Right lung (tissue), 10 donors: ENCODE measurements at places on chromosomes 7 and 10.

DNA sequence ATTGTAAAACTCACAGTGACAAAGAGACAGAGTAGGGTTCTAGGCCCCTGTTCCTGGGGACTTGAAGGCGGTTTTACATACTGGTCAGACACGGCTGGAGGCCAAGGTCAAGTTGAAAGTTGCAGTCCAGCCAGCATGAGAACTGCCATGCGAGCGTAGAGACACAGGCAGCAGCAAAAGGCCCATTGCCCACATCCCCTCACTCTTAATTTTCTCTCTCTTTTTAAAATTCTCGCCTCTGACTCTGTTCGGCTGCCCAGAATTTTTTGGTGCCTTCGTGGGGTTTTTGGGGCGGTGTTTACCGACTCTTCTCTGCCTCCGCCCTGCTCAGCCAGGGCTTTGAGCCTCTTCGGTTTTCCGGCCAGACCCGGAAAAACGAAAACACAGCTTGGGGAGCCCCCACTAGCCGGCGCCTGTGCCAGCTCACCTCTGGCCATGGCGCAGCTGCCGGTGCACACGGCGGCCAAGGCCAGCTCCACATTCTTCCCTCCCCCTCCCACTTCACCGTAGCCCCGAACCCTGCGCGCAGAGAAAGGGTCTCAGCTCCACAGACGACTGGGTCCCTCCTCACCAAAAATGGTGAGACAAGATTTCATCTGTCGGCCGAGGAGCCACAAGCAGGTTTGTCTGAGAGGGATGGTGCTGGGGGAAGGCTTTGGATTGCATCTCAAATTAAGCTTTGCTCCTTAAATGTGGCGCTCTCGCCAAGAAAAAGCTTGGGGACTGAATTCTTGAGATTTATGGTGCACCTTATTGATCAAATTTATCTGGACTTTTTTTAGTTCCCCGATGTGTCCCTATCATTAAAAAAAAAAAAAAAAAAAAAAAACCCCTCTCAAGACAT, 2.3 kb upstream of the HOXA13 start:
- DNase-seq = no peak

DNA sequence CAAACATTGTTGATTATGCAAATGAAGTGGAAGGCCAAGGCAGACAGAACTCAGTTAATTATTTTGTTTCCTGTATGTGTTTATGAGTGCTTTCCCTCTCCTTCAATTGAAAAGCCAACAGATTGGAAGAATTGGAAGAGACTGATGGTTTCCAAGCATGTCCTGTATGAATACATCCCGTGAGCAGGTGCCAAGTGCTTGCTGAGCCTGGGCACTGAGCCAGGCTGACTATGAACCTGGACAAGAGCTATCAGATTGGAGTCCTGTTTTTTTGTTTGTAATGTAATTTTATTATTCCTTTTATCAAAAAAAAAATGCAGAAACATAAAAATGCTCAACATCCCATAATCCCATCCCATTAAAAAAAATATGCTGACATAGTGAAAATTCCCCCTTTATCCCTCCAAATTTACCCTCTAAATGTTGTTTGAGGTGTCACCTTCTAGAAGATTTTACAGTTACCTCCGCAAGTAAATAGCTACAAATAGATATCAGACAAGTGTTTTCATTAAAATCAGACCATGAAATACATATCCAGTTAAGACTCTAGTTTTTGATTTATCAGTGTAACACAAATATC, 449.5 kb downstream of the GRID1 start:
- no peak for DNase-seq

GRCh38 chr10:104089621-104090020, 3.9 kb upstream of the COL17A1 start:
- DNase-seq = no peak

- no peak for DNase-seq
Measured at GRCh38 chr10:118408181-118408580, 66.1 kb upstream of the FAM204A start.

GRCh38 chr10:99958302-99958701, 51.4 kb downstream of the DNMBP start:
- DNase-seq = peak; percentile 87

GRCh38 chr7:158397885-158398284, 189.7 kb downstream of the PTPRN2 start:
- DNase-seq = no peak

GRCh38 chr10:55214608-55215007, 413.6 kb upstream of the PCDH15 start:
- no peak for DNase-seq

DNA sequence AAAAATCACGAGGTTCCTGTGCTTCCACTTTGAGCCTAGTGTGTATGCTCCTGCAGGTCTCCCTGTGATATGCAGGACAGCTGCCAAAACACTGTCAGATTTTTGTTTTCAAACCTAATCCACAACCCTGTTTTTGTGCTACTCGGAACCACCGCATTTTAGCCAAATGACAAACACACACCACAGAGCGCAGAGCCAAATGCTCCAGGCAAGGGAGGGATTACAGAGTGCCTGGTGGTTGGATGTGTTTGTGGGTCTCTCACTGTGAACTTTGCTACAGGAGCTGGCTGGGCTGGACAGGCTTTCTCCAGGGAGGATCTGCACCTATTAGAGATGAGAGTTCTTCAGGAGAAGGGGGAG, 5.7 kb upstream of the RBM28 start:
- DNase-seq = no peak

GRCh38 chr10:131786756-131787605, 113.8 kb upstream of the PPP2R2D start:
- peak; percentile 27 for DNase-seq

DNA sequence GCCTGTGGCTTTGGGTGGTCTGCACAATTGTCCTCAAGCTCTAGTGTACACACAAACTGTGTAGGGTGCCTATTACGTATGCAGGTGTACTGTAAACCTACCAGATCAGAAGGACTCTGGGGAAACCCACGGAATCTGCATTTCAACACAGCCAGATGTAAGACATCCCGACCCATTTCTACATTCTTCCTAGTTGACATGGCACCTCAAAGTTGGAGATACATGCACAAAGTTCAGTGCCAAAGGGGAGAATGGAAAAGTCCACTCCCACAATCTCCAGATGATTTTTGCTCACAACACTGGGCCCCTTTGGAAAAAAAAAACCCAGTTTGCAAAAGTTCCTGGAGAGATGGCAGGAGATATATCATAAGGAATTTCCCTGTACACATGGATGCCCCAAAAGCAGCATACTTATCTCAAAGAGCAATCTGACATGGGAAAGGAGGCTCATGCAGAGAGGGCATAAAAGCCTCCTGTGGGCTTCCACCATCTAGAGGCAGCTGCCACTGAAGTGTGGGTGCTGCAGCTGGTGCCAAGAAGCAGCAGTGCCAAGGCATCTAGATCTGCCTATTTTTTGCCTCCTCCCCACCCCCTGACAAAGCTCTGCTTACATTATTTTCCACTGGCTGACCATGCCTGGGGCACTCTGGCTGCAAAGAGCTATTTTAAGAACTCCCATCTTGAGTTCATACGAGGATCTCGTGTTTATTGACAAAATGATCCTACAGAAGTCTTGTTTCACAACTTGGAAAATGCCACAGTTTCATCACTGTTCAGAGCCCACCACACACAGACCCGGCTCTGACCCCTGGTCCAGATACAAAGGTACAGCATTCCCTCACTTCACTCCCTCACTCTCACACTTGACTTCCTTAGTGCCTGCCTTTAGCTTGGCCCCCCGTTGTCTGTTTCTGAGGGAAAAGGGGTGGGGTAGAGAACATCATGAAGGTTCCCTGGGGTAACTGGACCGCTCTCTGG, 12.9 kb downstream of the TECTB start:
- DNase-seq = no peak

DNA sequence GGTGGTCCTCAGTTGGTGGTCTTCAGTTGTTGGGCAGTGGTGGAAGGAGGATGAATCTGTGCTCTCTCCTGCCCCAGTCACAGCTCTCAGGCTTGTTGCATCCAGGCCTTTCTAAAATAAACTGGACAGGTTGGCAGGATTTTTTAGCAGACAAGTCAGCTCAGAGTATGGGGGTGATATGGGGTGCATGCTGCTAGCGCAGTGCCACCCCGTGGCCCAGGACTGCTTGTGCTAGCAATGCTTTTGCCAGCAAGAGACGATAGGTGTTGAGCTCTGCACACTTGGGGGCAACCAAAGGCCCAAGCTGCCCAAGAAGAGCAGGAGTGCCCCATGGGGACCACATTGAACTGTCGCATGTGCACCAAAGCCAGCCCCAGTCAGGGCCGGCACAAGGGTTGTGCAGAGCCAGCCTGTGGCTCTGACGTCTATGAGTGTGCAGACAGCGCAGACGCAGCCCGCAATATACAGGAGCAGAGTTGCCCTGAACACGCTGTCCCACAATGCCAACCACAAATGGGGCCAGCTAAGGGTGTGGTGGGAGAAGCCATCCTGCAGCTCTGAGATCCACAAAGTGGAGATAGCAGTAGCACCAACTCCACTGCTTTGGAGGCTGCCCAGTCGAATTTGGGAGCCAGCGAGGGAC, 49.8 kb upstream of the PDSS1 start:
- DNase-seq = no peak

GRCh38 chr7:27188386-27189294, 3.6 kb upstream of the HOXA11 start:
- DNase-seq = no peak

GRCh38 chr10:32961343-32961894, 3.4 kb upstream of the ITGB1 start:
- DNase-seq = no peak

DNA sequence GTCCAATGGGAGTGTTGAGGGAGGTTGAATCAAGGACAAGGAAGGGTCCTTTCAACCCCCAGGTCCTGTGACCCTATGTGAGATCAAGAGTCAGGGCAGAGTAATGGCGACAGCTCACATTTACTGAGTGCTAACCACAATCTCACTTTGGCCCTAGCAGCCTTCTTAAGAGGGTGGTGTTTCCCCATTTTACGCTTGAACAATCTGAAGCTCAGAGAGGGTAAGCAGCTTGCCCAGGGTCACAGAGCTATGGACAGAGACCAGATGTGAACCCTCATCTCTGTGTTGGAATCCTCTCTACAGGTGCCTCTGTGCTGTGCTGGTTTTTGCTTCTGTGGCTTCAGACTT, 102.0 kb downstream of the GRK5 start:
- DNase-seq = no peak

GRCh38 chr7:4709187-4709586, 27.1 kb downstream of the FOXK1 start:
- DNase-seq = no peak

GRCh38 chr10:1552406-1552805, 184.9 kb downstream of the ADARB2 start:
- no peak for DNase-seq

DNA sequence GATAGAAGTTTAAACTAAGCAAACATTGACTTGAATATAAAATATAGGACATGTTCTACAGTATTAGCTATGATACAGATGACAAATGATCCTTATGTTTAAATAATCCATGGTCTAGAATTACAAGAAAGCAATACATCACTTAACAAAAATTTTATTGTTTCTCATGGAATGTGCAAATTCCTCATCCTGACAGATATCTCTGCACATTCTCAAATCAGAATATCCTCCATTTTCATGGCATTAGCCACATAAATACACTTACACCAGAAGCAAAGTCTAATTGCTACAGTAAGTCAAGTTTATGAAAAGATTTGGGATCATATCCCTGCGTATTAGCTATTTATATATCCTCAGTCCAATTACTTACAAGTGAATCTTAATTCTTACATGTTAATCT, 57.6 kb downstream of the PCLO start:
- DNase-seq = no peak

- peak; percentile 85 for DNase-seq
Measured at GRCh38 chr10:19819419-19820033, 3.3 kb downstream of the PLXDC2 start.

GRCh38 chr10:107914450-107915214, 750.1 kb upstream of the SORCS1 start:
- peak; percentile 15 for DNase-seq

DNA sequence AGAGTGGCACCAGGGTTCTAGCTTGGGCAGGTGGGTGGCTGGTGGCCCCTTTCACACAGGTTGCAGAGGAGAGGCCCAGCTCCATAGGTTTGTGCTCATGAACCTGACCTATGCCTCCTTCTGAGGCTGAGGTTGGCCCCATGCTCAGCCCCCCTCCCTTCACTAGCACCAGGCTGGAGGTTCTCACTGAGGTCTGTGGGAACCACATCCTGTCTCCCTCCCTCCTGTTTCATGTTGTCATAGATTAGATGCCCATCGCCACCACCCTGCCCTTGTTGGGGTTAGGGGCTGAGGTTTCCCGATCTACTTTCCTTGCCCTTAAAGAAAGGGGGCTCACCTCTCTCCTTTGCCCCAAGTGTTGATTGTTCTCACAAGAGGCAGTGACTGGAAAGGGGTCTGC, 14.7 kb downstream of the NEUROG3 start:
- no peak for DNase-seq

DNA sequence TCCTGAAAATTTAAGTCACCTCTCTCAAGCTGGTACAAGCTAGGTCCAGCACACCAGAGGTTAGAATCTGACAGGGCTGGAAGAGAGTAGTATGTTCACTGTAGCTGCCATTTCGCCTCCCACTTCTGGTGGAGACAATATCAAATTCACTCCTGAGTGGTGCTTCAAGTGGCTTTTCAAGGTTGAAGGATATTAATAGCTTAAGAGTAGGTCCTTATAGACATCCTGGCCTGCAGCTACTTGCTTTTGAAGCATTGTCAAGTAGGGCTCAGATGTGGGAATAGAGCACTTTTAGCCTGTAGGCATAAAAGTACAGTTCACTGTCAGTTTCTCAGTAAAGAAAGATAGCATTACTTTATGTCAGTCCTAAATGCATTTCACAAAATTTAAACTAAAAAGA, 270.5 kb upstream of the PLPP4 start:
- DNase-seq = peak; percentile 20

DNA sequence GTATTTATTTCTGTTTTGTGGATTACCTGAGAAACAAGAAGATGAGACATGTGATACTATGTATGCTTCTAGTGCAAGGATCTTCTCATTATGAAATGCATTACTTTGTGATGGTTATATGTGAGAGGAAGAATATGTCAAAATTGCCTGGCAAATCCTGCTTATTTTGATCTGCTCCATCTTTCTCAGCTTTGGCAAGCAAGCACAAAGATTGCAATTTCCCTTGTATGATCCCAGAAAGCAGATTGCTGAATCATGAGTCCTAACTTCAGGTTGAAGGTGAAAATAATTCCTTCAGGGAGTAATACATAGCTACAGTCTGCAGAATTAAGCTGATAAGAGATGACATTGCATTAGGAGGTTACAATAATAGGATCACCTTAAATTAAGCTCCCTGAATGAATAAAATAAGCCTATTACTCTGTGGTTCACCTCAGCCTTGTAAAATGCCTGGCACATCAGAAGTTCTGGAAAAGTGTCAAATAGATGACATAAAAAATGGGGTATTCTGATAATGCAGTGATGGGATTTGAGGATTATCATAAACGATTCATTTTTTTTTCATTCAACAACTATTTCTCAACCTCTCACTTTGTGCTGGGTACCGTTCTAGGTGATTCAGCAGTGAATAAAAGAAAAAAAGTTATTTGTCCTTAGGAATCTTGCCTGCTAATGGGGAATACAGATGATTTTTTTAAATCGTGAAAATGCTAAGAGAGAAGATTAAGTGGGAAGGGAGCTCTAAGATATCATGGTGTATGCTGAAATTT, 120.7 kb downstream of the CHN2 start:
- no peak for DNase-seq
